Esophagus muscularis mucosa (tissue), 4 donors: ENCODE measurements at places on chromosomes 5 and 9.
A peak's percentile ranks its signal among the peaks of the same experiment; 100 is the strongest.

GRCh38 chr5:149062371-149063016 is 368 bp downstream of the SH3TC2 start:
- peak; percentile 87 for DNase-seq

DNA sequence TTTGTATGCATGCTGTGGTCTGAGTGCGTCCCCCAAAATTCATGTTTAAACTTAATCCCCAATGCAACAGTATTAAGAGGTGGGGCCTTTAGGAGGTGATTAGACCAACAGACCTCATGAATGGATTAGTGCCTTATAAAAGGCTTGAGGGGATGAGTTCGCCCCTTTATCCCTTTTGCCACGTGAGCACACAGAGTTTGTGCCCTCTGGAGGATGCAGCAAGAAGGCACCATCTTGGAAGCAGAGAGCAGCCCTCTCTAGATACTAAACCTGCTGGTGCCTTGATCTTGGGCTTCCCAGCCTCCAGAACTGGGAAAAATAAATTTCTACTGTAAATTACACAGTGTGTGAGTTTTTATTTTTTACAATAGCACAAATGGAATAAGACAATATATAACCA is 177.1 kb upstream of the SPRY4 start:
- no peak for DNase-seq

- DNase-seq = no peak
Measured at GRCh38 chr5:151897896-151898295, 26.8 kb downstream of the GLRA1 start.

DNA sequence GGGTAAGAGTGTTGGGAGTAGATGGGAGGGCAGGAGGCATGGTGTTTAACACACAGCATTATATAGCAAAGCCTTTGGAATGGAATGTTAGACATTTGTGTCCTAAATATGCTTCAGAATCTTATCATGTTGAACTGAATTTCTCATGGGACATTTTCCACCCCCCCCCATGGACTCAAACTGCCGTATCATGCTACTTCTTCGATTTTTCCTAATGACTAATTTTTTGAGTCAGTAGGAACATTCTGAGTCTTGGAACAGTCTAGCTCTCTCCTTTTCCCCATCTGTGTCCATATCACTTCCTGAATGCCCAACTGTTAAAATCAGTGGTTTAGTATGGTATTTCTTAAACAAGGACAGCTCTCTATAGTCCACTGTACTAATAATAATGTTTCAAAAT is 380.6 kb downstream of the TLE4 start:
- DNase-seq = peak; percentile 29

GRCh38 chr5:32928761-32929160 is 217.6 kb downstream of the NPR3 start:
- no peak for DNase-seq

- no peak for DNase-seq
Measured at GRCh38 chr9:36438536-36439236, 38.6 kb upstream of the RNF38 start.
